ENCODE measurements at places on chromosomes 3 and 15.

DNA sequence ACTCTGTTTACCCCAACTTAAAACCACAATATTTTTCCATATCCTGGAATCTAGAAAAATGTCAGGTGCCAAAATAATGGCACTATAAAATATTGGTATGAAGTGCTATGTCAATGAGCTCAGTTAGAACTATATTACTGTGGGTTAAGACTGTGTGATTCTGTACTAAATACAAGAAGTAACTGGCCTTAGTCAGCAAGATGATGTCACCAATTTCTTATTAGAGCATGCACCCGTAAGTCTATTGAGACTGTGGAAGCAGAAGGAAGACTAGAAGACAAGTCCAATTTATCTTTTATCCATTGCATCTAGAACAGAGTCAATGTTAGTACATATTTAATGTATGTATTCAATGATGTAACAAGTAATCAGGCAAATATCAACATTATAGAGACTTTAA, 25.0 kb downstream of the LRRC58 start:
- DNase-seq: no peak

DNA sequence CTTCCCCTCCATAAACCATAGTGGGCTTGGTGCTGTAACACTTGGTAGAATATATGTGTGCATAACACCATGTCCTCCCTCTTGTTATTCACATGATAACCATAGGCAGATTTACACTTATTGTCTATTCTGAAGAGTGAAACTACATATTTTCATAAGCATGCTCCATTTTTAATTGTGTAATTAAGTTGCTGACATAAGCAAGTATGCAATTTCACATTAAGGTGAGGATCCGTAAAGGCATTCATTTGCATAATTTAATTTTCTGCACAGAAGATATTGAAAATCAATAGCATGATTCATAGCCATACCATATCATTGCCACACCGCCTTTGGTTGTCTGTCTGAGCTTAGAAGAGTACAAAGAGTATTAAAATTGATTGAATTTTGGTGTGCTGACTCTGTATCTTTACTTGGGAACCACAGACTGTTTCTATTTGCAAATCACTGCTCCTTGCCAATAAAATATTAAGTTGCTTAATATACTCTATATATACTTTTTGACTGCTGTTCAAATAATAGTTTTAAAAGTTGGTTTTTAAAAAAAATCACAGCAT, 182.4 kb downstream of the PTPRG start:
- no peak for DNase-seq

DNA sequence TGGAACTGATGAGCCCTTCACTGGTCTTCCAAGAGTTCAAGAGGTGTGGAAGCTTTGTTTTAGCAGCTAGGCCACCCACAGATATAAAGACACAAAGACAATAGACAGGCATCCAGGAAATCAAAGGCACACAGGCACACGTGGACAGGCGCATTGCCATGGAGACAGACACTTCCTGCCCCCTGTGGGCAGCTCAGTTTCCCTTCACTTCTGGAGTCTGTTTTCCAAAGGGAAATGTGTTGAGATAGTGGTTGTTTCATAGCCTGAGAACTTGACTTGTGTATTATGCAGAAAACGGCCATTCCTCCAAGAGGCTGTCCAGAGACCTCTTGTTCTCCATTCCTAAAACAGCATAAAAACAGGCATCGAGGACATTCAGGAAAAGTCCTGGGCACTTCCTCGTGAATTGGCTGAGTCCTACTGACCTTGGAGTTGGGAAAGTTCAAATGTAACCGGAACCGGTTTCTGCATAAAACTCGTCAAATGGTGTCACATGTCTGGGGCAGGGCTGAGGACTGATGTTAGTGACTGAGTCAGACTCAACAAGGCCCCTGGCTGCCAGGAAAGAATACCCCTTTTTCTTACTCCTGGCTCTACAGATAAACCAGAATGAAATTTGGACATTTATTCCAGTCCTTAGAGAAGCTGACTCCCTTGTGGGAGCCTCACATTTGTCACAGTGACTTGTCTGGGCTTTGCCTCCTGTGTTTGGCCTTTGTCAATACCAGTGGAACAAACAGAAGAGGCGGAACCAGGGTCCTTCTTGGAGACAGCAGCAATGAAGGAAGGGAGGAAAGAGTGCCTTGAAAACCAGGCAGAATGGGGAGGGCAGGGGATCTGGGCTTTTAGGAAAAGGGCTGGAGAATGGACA, 1.3 kb downstream of the ALPK3 start:
- peak; percentile 73 for DNase-seq

- DNase-seq: no peak
These were observed 11.3 kb downstream of the SELENOS start for GRCh38 chr15:101266034-101266433.

DNA sequence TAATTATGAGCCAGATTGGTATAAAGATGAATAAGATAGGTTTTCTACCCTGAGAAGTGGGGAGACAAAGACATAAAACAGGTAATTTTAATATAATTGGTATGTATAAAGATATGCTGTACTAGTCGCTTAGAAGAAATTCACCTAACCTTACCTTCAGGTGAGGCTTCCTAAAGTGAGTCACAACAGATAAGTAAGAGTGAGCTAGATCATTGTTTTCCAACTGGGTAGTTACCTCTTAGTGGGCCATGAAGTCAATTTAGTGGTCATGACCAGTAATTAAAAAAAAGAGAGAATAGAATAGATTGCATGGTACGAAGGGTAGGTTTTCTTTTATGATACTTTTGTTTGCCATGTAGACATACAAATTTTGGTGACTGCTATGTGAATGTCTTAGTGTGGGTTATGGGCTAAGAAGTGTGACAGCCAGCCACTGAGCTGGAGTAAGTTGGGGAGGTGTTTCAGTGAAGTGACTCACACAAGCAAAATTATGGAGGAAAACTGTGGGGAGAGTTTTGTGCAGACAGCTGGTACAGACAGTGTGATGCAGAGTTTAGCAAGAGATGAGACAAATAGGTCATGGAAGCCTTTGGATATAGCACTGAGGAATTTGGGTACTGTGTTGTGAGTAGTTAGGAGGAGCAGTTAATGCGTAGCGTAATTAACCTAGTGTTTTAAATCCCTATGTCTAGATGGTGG, 8.2 kb downstream of the TRNT1 start:
- DNase-seq: no peak
